ENCODE measurements at places on chromosomes 11 and 22.

DNA sequence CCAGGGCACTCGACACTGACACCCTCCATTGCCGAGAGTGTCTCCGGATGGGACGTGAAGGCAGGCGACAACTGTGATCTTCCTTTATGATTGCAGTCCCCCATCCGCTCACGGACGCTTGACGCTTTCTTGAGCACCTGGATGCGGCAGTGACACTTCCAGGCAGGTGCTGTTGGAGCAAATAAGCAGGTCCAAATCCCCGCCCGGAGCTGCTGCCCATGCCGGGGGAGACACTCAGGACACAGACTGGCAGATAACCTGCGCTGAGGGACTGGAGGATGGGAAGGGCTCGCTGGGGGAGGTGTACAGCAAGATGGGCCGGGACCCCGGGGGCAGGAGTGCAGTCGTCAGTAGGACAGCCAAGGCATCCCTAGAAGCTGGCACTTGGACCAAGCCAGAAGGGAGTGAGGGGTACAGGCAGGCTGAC lies 1403.5 kb downstream of the BRD1 start:
- H3K4me1 ChIP-seq, result no peaks in the 10 kb centered on the region
- H3K27me3 ChIP-seq, result no peaks in the 10 kb centered on the region
- no peak overlapping the region for H3K4me3 ChIP-seq
- DNase-seq, result no peak
- H3K36me3 ChIP-seq, result no peaks in the 10 kb centered on the region

DNA sequence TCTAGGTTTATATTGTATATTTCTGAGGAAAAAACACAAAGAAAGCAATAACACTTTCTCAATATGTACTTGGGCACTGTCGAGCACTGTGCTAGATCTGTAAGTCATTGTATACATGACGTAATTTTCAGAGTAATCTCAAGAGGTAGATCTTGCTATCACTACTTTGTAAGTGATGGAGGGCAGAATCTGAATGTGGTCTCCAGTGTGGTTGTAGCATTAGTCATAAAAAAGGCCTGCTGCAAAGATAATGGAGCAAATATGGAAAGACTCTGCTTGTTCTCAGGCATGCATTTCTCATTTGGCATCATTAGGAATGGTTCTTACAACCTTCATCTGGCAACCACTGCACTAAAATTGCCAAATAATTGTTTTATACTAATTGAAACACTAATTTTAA lies 419.8 kb upstream of the CCDC179 start:
- no peaks in the 10 kb centered on the region for H3K4me1 ChIP-seq
- H3K27ac ChIP-seq, result no peak overlapping the region
- no peak overlapping the region for H3K4me3 ChIP-seq
- no peaks in the 10 kb centered on the region for H3K27me3 ChIP-seq
- no peaks in the 10 kb centered on the region for H3K36me3 ChIP-seq

GRCh38 chr22:45253039-45253641 lies 12.4 kb upstream of the KIAA0930 start:
- H3K4me1 ChIP-seq, result no peaks in the 10 kb centered on the region
- H3K4me3 ChIP-seq, result no peak overlapping the region
- H3K36me3 ChIP-seq, result no peaks in the 10 kb centered on the region
- H3K27ac ChIP-seq, result no peak overlapping the region
- H3K27me3 ChIP-seq, result no peaks in the 10 kb centered on the region
- no peak for DNase-seq

DNA sequence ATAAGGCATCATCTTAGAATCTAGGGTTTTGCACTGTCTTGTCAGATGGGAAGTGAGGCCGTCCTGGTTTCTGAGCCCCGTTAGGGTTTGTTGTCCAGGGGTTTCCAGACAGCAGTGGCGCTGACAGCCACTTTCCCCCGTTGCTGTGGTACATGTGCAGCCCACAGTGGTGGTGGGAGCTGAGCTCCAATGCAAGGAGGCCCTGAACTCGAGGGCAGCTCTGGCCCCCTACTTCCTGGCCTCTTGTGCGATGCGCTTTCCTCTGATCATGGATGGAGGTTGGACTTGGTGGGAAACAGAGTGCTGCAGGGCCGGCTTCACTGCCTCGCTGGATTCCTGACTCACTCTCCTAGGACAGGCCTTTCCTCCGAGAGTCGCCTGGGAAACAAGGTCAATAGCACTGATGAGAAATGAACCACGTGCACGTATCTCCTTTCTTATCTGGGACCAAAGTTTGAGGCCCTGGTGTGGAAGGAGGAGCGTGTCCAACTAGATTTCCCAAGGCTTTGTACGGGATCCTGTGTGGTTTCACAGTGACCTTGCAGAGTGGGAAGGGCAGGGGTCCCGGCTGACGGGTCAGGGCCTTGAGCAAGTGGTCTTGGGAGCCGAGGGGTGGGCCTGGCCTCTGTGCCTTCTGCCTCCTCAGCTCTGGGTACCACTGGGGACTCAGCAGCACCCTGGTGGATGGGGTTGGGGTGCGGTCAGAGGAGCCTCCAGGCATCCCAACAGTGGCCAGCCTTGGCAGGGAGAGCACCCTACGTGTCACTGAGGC lies 3.7 kb downstream of the PHRF1 start:
- H3K36me3 ChIP-seq, result peaks cover 4% of the 10 kb centered on the region
- H3K27ac ChIP-seq, result no peak overlapping the region
- no peaks in the 10 kb centered on the region for H3K27me3 ChIP-seq
- H3K4me1 ChIP-seq, result peaks cover 15% of the 10 kb centered on the region

Measured in prostate gland (tissue), 2 donors.